ENCODE measurements at places on chromosomes 4 and X. TPM values are rescaled to one million over a fixed set of nuclear protein-coding genes. Genes with fewer than 3 reads are reported as not detected.

The SCML1 gene
- polyA plus RNA-seq: 32.1 TPM

The VCX2 gene
- not detected for polyA plus RNA-seq

The TMEM175 gene
- polyA plus RNA-seq: 26.6 TPM

The GPRIN3 gene
- 7.0 TPM for polyA plus RNA-seq

The FAM47E gene
- polyA plus RNA-seq: 6.6 TPM

The DSPP gene
- polyA plus RNA-seq: 0.04 TPM

The SYNPO2 gene
- polyA plus RNA-seq: 13.7 TPM

The PSAPL1 gene
- 0.04 TPM for polyA plus RNA-seq

The SMIM10 gene
- polyA plus RNA-seq: 8.1 TPM

The TBX22 gene
- 1.2 TPM for polyA plus RNA-seq

The CSAG2 gene
- polyA plus RNA-seq: not detected

The CT45A2 gene
- not detected for polyA plus RNA-seq

The PAK3 gene
- polyA plus RNA-seq: 6.1 TPM

The ADGRL3 gene
- 26.3 TPM for polyA plus RNA-seq

The AKAP17A gene
- 62.5 TPM for polyA plus RNA-seq

The TCEAL4 gene
- polyA plus RNA-seq: 170 TPM

The DCAF4L1 gene
- 0.55 TPM for polyA plus RNA-seq

The CRLF2 gene
- 0.10 TPM for polyA plus RNA-seq

The IRS4 gene
- polyA plus RNA-seq: 2.3 TPM

The CPZ gene
- polyA plus RNA-seq: 21.5 TPM

The LRRC66 gene
- polyA plus RNA-seq: 1.5 TPM

The SPANXN3 gene
- not detected for polyA plus RNA-seq

The SHROOM2 gene
- 17.2 TPM for polyA plus RNA-seq

The CABS1 gene
- polyA plus RNA-seq: 0.22 TPM

The CT45A10 gene
- not detected for polyA plus RNA-seq

The DIAPH2 gene
- polyA plus RNA-seq: 7.0 TPM

The ERVMER34-1 gene
- polyA plus RNA-seq: 3.2 TPM

The MGARP gene
- polyA plus RNA-seq: 0.44 TPM

The GPC4 gene
- 16.5 TPM for polyA plus RNA-seq

The GCNA gene
- 3.1 TPM for polyA plus RNA-seq

The FGFBP2 gene
- not detected for polyA plus RNA-seq

The MAB21L2 gene
- polyA plus RNA-seq: 0.04 TPM

The FGFBP1 gene
- polyA plus RNA-seq: 0.06 TPM

The EFHC2 gene
- 8.6 TPM for polyA plus RNA-seq

The SHROOM3 gene
- polyA plus RNA-seq: 41.2 TPM

The SMIM31 gene
- polyA plus RNA-seq: 0.73 TPM

The NAA11 gene
- not detected for polyA plus RNA-seq

The MAGT1 gene
- polyA plus RNA-seq: 91.3 TPM

The PARM1 gene
- 52.3 TPM for polyA plus RNA-seq

The MAP7D3 gene
- polyA plus RNA-seq: 16.7 TPM

The USO1 gene
- polyA plus RNA-seq: 86.3 TPM

The PPEF2 gene
- polyA plus RNA-seq: 0.15 TPM

The STARD8 gene
- 21.0 TPM for polyA plus RNA-seq

The KLB gene
- 0.16 TPM for polyA plus RNA-seq

The AWAT2 gene
- polyA plus RNA-seq: not detected

The OPRPN gene
- polyA plus RNA-seq: not detected

The SMAD1 gene
- polyA plus RNA-seq: 61.8 TPM

The PCDH10 gene
- polyA plus RNA-seq: 2.2 TPM

The F11 gene
- 1.9 TPM for polyA plus RNA-seq

The NDP gene
- 2.7 TPM for polyA plus RNA-seq
